ENCODE measurements at places on chromosomes 1 and 21.

DNA sequence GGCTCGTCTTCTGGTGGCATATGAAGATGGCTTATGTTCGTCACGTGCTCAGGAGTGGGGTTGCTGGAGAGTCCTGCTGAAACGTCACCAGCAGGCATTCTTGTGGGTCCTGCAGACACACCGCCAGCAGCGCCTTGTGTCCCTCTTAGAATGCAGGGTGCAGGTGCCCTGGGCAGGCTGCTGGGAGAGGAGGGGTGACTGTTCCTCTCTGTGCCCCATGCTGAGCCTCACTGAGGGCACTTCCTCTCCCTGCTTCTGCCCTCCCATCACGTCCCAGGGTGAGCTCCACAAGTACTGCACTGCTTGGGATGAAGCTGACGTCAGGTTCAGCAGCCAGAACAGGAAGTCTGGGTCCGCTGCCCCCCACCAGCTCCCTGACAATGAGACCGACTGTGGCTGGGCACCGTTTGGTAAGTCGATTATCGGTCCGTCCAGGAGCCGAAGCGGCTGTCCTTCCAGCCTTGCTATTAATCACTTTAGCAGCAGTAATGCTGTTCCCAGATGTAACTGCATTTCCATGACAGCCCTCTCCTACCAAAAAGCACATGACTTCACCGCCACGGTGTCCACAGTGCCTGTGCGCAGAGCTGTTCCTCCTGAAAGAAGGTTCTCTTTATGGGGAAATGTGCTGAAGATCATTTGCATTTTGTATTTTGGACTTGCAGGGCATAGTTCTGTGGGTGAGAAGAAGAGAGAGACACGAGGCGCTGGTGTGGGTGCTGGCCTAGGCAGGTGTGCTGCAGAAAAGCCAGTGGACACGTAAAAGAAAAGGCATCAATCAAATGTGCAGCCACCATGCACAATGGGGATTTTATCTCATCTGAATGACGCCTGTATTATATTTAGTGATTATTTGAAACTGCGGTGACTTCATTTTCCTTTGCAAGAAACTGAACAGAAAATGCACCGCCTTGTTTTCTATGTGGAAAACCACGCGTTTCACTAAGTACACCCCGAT, 21.0 kb downstream of the SLC37A1 start:
- no peak for DNase-seq

- no peak for DNase-seq
Measured at GRCh38 chr1:220887520-220888416, 8.5 kb downstream of the HLX start.

DNA sequence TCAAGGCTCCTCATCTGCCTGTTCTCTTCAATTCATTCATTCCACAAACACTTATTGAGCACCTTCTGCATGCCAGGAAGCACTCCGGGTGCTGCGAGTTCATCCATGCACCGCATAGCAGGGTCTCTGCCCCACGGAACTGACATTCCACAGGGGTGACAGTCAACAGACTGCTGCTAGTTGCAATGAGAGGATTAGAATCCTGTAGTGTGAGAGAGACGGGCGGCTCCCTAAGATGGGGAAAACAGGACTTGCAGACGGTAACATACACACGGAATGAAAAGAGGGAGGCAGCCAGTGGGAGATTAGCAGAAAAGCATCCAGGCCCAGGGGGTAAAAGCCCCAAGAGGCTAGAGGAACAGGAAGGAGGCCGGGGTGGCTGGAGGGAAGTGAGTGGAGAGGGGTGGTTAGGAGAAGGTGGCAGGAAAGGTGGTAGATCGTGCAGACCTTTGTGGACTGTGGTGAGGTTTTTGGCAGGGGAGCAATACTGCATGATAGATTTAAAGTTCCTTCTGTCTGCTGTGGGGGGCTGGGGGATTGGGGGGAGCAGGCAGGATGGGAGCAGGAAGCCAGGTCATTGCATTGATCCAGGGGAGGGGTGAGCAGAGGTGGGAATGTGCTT, 6.6 kb downstream of the TNFRSF8 start:
- DNase-seq = no peak

GRCh38 chr1:237152506-237153335, 110.7 kb downstream of the RYR2 start:
- DNase-seq = no peak

DNA sequence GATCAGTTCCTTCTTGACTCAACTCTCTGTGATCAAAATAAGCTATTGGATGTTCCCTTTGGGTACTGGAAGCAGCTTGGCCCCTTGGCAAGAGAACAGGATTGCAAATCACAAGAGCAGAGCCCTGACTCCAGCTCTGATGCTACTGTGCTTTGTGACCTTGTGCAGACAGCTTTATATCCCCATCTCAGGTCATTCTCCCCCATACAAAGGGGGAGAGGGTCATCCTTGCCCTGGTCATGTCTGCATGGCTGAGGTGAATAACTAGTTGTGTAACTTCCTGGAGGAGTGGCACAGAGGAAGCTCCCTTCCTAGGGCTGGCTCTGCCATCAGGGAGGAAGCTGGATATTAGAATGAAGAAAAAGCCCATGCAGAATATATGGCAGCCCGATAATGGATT, 142.9 kb downstream of the DHRS3 start:
- no peak for DNase-seq

- DNase-seq = no peak
Measured at GRCh38 chr1:90488451-90488850, 228.7 kb downstream of the BARHL2 start.

DNA sequence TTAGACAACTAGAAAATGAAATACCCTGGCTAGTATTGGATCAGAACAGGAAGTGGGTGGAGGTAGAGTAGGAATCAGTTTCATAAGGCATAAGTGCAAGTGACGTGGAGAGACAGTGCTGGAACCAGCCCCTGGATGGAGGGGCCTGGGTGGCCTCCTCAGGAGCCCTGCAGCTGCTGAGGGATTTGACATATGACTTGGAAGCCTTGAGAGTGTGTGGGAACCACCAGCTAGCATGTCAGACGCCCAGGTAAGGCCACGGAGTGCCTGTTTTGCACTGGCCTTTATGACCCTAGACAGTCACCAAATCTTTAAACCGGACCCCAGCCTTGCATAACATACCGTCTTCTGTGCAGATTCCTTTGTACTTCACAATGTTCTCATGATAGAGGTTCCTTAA, 94.4 kb downstream of the RAVER2 start:
- DNase-seq = no peak

DNA sequence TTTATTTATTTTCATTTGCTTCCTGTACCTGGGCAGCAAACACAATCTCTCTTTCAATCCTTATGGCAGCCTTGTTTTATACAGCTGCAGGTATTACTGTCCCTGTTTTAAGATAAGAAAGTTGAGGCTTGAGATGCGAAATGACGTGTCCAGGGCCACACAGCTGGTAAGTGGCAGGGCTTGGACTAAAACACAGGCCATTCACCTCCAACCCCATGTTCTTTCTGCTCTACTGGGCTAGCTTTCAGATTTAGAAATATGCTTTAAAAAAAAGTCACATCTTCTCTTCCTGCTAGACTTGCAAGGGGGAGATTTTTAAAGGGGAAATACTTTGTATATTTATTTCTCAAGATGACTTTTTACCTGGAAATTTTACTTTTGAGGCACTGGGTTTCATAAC, 62.8 kb downstream of the CNST start:
- DNase-seq = no peak

GRCh38 chr1:62271948-62272728, 47.1 kb downstream of the KANK4 start:
- peak; percentile 20 for DNase-seq

DNA sequence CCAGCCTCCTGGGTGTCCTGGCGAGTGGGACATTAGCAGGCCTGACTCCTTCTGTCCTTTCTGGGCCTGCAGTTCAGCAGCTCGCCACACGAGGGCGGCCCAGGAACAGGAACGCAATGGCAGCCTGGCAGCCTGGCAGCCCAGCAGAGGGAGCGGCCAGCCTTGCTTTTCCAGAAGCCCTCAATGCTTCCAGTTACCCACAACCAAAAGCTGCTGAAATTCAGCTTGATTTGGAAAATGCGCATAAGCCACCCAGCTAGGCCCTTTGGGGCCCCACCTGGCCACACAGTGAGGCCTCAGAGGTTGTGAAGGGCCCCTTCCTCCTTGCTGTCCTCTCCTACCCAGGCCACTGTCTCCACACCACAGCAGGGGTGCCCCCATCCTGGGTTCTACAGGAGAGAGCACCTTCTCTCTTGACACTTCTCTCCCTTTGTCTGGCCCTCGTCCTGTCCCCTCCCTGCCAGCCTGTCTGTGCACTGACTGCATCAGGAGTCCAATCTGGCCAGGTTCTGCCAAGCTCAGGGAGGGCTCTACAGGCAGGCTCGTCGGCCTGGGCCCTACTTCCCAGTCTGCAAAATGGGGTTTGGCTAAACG, 103.4 kb upstream of the VAMP3 start:
- peak; percentile 80 for DNase-seq

DNA sequence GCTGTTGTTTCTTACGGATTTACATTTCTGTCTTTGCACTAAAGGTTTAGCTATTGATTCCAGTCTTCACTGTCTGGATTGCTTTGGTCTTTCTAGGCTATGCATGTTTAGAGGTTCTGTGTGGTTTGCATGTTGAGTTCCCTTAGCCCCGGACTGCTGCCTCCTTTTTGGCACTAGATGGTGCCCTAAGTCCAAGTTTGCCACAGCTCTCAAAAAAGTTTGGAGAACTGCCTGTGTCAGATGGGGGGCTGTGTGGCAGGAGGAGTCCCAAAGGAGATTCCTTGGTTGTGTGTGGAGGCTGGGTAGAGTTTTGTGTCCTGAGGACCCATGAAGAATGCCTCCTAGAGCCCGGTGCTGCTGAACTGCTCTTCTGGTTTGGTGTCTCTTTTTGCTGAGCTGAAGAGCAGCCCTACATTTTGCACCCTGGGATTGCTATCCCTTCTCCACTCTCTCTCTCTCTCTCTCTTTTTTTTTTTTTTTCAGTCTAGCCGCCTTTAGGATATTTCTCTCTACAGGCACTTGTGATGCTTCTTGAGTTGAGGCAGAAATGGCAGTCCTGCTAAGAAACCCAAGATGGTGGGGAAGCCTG, 74.4 kb downstream of the PTGS2 start:
- no peak for DNase-seq

DNA sequence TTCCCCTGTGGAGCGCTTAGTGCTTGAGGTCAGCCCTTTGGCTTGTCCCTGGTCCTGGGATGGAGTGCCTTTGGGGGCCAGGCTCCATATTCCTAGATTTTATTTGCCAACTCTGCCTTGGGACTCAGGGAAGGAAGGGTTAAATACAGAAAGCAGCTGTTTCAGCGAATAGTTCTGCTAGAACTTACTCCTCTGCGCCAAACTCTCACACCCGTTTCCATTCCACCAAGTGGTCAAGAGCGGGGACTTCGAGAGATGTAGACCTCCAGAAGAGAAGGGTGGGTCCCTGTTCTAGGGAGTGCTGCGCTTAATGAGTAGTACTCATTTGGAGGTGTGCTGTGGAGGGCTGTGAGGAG, 704 bp upstream of the TOMM40L start:
- DNase-seq = no peak

DNA sequence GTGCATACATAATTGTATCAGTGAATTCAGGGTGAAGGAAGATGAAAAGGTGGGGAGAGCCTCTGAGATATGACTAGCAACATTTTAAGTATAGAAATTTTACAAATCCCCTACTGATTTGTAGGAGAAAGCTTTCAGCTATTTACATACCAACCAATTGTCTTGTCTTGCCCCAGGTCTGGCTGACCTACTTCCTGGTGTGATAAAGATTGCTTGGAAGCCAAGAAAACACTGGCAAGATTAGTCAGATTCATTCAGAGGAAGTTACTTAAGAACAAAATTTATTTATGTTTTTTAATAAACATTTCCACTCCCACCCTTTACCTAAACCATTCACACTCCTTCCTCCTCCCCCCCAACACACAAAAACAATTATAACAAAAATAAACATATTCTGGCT, 17.5 kb downstream of the PTGS2 start:
- DNase-seq = no peak

DNA sequence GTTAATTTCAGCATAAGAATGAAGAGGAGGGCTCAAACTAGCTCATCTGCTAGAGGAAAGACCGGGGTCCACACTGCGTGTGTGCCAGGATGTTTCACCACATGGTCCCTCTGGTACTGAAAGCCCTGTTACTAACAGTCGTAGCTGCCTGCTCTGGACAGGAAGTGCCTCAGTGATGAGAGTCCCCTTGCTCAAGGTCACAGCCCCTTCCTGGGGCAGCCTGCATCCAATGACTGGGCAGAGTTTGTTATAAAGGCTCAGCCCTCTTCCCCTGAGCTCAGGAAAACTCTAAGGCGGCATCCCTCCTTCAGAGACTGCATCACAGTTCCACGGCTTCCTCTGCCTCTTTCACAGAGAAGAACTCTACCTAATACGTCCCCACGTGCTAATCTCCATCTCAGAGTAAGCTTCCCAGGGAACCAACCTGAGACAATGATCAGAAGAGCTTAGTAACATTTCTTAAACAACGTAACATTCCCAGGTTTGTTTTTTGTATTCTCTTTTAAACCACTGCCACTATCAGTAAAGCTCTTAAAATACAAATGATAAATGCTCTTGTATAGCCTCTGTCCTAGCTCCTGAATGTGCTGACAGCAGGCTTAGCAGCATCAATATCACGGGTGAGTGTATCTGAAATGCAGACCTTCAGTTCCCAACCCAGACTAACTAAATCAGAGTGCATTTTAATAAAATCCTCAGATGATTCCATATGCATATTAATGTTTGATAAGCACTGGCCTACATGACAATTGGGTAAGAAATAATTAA, 38.0 kb upstream of the ATP1A1 start:
- DNase-seq = no peak

DNA sequence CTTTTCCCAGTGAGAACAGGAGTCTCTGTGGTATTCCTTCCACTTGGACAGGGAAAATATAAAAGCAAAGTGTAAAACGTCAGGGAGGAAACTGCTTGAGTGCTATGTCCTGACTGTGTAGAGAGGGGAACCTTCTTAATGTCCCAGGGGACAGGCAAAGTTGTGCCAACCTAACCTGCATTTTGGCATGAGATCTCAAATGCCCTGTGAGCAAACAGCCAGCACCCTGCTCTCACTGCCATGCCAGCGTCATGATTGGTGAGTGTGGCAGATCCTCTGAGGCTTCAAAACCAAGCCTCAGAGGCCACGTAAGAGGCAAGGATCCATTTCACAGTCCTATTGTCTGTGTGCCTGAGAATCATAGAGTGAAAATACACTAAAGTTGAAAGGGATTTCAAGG, 49.7 kb upstream of the RAP1A start:
- DNase-seq = no peak

DNA sequence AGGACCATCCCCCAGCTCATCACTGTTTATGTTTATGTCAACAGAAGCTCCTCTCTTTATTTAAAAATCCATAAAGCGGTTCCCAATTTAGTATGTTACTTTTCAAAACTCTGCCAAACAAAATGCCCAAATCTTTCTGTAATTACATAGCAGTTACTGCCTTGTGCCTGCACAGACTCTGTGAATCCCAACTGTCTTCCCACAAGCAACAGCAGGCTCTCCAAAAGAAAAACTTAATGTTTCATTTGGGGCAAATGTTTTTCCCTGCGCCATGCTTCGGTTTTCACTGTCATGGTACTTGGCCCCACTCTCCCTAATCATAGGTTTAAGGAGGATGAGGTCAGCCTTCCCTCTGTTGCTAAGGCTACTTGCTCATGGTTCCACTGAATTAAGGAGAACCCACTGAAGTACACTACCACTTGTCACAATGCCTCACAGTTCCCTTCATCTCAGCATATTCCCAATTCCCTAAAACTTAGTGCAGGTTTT, 4.6 kb downstream of the COLGALT2 start:
- no peak for DNase-seq
